Activated CD4-positive, alpha-beta T cell treated with anti-CD3 and anti-CD28 coated beads, Interleukin-2, amount 50 U/mL, for 48 hours (primary cell): ENCODE measurements at places on chromosomes 16 and 17.

DNA sequence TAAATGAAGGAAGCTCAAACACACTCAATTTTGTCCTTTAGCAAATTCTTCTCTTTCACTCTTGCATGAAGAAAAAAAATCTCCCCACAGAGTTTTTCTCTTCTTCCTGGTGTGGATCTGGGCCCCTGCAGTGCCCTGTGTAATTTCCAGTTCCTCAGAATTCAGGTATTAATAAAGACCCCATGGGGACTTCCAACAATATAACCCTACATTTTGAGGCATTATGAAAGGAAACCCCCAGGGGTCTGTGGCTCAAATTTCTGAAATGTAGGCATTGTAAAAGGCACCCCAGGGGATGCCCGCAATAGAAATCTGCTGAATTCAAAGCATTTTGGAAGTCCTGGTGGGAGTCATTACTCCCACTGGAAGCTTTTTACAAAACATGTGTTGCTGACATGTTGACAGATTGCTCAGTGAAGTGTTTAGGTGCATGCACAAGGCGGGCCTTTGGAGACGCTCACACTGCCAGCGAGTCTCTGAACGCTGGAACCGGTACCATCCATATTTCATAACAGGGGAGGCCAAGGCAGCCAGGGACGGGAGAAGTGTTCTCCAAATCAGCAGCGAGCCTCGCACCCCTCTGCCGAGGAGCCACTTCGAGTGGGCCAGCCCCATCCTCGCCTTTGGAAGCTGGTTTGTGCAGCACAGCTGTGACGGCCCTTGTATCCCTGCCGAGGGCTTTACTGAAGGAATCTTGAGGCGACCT, 154.0 kb downstream of the ZNF423 start:
- DNase-seq = no peak

DNA sequence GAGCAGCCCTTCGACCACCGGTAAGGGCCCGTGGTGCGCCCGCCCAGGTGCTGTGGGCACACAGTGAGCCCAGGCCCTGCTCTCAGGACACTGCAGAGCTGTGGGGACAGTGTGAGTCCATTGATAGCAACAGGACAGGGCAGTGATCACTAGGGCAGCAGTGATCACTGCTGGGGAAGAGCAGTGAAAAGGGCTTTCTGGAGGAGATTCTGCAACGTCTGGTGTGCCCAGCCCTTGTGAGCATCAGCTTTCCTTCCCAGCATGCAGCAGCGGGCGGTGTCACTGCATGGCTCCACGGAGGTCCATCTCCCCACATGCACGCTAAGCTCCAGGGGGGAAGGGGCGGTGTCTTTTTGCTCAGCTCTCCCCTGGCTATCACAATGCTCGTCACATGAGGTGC, 32.1 kb downstream of the MAP1LC3B start:
- no peak for DNase-seq

- DNase-seq = no peak
Observed at GRCh38 chr16:73315645-73316044, 267.7 kb upstream of the ZFHX3 start.

GRCh38 chr17:27959382-27959709, 66.2 kb upstream of the LYRM9 start:
- DNase-seq = no peak

- DNase-seq = no peak
Observed at GRCh38 chr17:30472238-30472890, 4.8 kb upstream of the GOSR1 start.

DNA sequence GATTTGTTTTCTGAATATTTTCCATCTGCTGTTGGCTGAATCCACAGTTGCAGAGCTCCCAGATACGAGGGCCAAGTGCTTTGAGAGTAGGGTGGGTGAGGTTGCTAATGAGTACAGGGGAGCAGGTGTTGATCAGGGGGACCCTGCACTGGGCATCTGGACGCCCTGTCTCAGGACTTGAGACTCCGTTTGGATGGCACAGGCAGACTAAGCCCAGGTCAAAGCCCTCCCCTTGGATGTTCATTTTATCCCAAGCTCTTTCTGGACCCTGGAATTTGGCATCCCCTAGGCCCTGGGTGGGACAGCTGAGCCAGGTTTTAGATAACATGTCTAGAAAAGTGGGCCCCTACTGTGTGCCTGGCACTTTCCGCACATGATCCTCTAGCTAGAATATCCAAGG, 12.1 kb downstream of the USP6 start:
- no peak for DNase-seq

DNA sequence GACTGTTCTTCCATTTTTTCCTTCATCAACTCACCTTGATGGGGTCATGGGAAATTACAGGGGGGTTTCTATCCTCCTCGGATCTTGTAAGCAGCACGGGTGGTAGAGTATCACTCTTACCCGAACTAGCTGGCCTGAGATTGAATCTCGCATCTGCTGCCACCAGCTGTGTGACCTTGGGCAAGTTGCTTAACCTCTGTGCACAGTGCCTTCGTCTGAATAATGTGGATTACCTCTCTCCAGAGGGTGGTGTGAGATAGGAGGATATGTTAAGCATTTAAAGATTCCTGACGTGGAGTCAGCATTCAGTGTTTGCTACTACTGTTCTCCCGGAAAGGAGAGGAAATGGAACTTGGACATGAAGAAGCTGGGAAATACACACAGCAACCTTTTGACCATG, 24.4 kb downstream of the LASP1 start:
- no peak for DNase-seq

DNA sequence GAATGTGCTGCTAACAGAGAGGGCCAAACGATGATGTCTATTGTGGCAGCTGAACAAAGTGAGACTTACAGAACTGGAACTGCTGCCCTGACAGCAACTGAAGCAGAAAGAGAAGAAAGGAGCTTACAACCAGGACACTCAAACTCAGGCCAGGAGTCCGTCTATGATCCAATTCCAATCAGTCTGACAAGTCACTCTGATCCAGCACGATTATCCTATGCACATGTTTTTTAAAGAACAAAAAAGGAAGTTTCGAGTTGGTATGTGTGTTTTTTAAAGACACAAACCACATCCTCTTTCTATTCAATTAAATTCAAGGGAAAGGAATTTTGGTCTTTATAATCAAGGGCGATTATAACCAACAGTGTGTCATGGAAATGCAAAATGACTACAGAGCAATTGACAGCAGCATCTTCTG, 42.4 kb upstream of the MTMR4 start:
- no peak for DNase-seq

DNA sequence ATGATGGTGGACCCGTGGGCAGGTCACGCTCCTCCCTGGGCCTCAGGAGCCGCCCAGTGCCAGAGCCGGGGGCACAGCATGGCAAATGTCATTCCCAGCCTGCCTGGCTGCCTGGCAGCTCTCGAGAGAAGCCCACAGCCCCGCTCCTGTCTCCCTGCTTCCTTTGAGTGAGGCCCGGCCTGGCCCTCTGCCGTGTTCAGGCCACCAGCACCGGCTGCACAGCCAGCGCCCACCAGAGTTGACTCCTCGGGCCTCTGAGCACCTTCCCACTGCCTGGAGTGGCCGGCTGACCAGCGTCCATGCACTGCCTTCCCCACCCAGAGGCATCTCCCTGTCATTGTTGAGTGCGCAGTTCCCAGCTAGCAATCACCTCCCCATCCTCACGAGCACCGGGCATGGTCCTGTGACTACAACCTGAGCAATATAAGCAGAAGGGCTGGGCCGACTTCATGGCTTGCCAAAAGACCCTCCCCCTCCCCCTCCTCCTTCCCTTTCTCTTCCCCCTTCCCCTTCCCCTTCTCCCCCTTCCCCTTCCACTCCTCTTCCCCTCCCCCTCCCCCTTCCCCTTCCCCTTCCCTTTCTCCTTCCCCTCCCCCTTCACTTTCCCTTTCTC, 11.9 kb upstream of the SLC38A10 start:
- DNase-seq = no peak

- no peak for DNase-seq
Observed at GRCh38 chr17:74343526-74344284, 17.7 kb downstream of the KIF19 start.

GRCh38 chr16:66275775-66276428, 90.6 kb upstream of the CDH5 start:
- DNase-seq = peak; percentile 30

DNA sequence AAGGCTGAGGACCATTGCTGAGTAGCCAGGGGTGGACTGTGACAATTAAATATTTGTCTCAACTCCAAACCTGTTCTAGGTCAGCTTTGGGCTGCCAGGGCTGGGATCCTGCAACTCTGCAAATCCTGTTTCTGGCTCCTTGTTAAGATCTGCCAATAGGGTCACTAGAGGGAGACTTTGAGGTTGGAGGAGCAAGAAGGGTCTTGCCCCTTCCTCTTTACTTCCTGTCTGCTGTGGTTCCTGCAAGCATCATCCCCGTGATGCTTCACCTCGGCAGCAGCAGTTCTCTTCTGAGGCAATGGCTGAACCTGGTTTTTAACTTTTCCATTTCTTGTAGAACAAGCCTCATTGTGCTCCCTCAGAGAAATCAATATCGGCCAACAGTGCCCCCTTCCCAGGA, 124.6 kb downstream of the IRX5 start:
- no peak for DNase-seq
